ENCODE measurements at places on chromosomes 16 and 17.
A peak's percentile ranks its signal among the peaks of the same experiment; 100 is the strongest.

DNA sequence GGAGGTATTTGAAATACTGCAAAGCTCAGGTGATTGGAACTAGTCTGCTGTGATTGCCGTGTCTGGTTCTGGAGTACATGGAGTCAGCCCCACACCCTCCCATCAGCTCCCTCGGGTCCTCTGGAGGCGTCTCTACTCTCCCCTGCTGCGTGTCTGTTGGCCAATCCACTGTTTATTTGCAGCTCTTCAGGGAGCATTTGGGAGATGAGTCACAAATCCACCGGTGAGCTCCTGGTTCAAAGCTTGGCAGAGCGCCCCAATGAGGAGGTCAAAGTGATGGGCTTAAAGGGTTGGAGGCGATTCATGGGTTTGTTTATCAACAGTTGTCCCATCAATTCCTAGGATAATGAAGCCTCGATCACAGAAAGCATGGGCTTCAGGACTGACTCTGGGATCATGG lies 14.6 kb downstream of the CALB2 start:
- H3K36me3 ChIP-seq = no peaks in the 10 kb centered on the region
- no peak overlapping the region for H3K27ac ChIP-seq
- no peaks in the 10 kb centered on the region for H3K4me1 ChIP-seq
- H3K4me3 ChIP-seq = no peak overlapping the region
- H3K27me3 ChIP-seq = no peaks in the 10 kb centered on the region

- no peak for DNase-seq
- H3K4me1 ChIP-seq = no peaks in the 10 kb centered on the region
- H3K36me3 ChIP-seq = no peaks in the 10 kb centered on the region
Measured at GRCh38 chr17:56074361-56074890, 78.8 kb upstream of the ANKFN1 start.

GRCh38 chr16:84999857-85000480 lies 11.4 kb downstream of the ZDHHC7 start:
- no peak overlapping the region for H3K27ac ChIP-seq
- H3K36me3 ChIP-seq = peaks cover 11% of the 10 kb centered on the region
- no peak for DNase-seq
- no peaks in the 10 kb centered on the region for H3K4me1 ChIP-seq

GRCh38 chr16:80081846-80082245 lies 458.9 kb upstream of the DYNLRB2 start:
- H3K4me1 ChIP-seq = no peaks in the 10 kb centered on the region
- no peak overlapping the region for H3K27ac ChIP-seq
- DNase-seq = no peak
- no peak overlapping the region for H3K4me3 ChIP-seq

DNA sequence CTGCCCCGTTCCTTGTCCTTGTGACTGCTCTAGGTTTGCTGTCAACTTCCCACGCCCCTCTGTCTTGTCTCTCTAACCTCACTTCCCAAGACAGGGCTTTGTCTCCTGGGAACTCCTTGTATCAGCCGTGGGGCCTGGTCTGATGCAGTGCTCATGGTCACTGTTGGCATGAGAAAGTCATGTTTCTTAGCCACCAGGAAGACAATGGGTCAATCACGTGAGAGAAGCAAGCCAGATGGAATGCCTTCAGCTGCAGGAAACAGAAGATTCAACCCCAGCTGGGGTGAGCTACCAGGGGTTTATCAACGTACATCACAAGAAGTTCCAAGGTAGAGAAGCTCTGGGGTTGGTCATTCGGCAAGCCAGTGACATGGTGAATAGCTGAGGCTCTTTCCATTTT lies 116.6 kb downstream of the IRF8 start:
- H3K4me1 ChIP-seq = no peaks in the 10 kb centered on the region
- no peak overlapping the region for H3K4me3 ChIP-seq
- no peak for DNase-seq
- H3K27me3 ChIP-seq = no peaks in the 10 kb centered on the region
- peaks cover 10% of the 10 kb centered on the region for H3K36me3 ChIP-seq

DNA sequence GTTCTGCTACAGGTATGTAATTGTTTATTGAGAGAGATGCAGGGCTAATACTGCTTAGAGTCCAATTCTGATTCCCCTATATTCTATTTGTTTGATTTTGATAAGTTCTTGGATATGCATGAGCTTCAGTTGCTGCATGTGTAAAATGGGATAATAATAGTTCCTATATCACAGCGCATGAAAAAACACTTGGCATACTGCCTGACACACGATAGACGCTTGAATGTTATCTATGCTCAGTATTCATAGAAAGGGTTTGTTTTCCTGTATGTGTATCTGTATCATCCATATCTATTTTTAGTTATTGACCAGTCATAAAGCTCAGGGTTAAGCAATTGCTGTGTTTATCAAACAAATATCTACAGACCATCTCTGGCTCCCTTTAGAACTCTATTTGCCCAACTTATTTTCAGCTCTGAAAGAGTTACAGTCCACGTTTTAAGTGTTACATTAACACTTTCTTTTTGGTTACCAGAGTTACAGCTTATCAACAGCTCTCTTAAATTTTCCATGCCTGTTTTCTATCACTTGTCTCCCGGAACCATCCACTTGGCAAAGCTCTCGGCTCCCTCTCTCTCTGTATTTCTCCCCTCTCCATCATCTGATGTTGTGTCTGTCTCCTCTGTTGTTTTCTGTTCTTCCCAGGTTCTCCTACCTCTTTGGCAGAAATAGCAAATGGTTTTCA lies 334.8 kb downstream of the CBLN1 start:
- no peak overlapping the region for H3K4me3 ChIP-seq
- DNase-seq = no peak
- H3K27me3 ChIP-seq = no peaks in the 10 kb centered on the region
- H3K36me3 ChIP-seq = 0 out of 2 replicates have a peak, but pooled peaks cover 2% of the 10 kb centered on the region

DNA sequence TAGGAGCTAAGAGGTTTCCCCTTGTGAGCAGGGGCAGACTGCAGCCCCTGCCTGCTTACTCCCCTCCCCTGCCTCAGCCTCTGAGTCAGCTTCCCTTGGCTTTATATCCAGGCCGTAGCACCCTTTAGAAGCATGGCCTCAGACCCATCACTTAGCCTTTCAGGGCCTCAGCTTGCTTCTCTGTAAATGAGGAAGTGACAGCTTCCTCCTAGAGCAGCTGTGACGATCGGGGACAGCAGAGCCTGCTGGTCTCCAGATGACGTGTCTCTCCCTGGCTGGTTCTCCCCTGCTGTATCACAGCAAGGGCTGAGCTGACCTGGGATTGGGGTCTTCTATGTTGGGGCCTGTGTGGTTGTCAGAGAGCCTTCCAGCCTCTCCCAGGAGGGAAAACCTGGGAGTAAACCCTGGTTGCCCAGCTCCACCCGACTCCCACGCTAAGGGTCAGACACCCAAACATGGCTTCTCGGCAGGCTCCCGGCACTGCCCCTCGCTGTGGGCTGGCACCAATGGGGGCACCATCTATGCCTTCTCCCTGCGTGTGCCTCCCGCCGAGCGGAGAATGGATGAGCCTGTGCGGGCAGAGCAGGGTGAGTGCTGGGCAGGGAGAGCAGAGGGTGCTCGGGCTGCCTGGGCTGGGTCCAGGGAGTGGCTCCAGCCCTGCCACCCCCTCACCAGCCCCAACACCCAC lies 16.3 kb upstream of the MYO15B start:
- DNase-seq = no peak
- peaks cover 4% of the 10 kb centered on the region for H3K36me3 ChIP-seq
- H3K27ac ChIP-seq = no peak overlapping the region

- H3K4me3 ChIP-seq = no peak overlapping the region
- no peaks in the 10 kb centered on the region for H3K27me3 ChIP-seq
- no peak overlapping the region for H3K27ac ChIP-seq
- no peaks in the 10 kb centered on the region for H3K36me3 ChIP-seq
- no peak for DNase-seq
Measured at GRCh38 chr16:13077816-13078215, 176.4 kb downstream of the SHISA9 start.

DNA sequence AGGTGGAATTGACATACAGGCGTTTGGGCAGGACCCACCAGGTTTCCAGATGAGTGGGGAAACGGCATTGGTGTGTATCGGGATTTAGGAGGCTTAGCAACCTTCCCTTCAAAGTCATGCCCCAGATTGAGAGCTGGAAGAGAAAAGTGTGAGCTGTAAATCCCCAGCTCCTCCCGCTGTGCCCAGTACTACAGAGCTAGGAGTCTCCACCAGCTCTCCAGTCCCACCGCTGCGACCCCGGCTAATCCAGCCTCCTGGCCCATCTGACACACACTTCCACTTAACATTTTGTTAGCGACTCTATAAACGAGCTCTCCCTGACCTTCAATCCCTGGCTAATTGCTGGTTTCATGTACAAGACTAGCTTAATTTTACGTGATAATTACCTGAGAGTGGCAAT lies 29.9 kb upstream of the LHX1 start:
- H3K36me3 ChIP-seq = no peaks in the 10 kb centered on the region
- H3K4me3 ChIP-seq = no peak overlapping the region
- no peak for DNase-seq
- H3K27ac ChIP-seq = no peak overlapping the region
- H3K4me1 ChIP-seq = no peaks in the 10 kb centered on the region

- DNase-seq = no peak
- 0 out of 3 replicates have a peak, but pooled peaks cover 2% of the 10 kb centered on the region for H3K36me3 ChIP-seq
- no peak overlapping the region for H3K27ac ChIP-seq
- H3K4me3 ChIP-seq = no peak overlapping the region
Measured at GRCh38 chr16:17944345-17944744, 392.2 kb downstream of the NPIPA8 start.

DNA sequence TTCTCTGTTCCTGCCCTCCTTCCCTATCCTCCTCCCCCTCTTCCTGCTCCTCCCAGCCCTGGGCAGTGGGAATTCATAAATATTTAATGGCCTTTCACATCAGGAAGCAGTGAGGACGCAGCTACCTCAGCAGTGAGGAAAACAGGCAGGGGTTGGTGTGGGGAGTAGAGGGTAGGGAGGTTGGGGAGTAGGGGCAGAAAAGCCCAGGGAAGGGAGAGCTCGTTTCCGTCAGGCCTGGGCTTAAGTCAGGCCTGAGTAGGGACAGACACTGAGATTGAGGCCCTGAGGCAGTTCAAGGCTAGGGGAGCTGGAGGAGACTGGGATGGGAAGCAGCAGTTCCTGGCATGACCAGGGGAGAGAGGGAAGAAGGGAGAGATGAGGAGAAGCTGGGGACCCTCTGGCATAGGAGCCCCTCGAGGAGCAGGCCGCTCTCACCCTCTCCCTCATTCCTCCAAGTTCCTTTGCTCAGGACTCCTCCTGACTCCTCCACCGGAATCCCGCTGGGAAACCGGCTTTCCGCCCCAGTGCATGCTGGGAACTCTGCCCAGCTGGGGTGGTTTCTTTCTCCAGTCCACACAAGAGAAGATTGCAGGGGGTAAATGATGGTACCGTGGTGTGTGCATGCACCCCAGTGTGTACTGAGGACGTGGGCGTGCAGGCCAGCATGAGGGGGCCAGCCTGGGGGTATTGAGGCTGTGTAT lies 6.2 kb downstream of the SAMD14 start:
- peak overlapping the region; percentile 69 for H3K4me3 ChIP-seq
- DNase-seq = peak; percentile 70

GRCh38 chr17:41492351-41492750 lies 2.6 kb upstream of the KRT36 start:
- H3K27me3 ChIP-seq = no peaks in the 10 kb centered on the region
- no peak overlapping the region for H3K27ac ChIP-seq
- DNase-seq = no peak
- H3K36me3 ChIP-seq = no peaks in the 10 kb centered on the region

DNA sequence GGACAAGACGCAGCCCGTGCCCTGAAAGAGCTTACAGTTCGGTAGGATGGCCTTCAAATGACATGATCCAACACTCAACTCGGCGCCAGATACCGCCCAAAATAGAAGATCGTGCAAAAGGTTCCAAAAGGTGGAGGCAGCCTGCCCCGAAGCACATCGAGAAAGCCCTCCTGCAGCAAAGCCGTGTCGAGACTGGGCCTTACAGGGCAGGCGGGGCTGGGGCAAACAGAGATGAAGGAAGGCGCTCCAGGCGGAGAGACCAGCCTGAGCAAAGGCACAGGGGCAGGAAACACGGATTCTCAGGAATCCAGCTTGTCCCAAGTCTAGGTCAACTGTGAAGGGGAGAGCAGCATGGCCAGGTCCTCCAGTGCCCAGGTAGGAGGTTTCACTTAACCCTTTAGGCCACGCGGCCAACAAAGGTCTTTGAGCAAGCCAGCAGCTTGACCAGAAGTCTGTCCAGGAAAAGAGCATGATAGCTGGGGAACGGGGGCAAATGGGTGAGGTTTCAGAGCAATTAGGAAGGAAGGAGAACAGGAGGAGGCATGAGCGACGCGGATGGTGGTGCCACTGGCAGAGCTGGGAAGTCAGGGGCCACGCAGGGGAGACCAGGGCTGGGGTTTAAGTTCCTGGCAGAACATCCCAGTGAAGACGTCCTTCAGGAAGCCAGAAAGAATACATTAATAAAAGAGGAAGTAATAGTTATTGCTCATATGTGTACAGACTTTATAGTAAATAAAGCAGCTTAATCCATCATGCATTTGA lies 21.2 kb upstream of the EIF1 start:
- H3K4me3 ChIP-seq = peak overlapping the region; percentile 73
- H3K4me1 ChIP-seq = no peaks in the 10 kb centered on the region
- no peak overlapping the region for H3K27ac ChIP-seq
- no peaks in the 10 kb centered on the region for H3K36me3 ChIP-seq

DNA sequence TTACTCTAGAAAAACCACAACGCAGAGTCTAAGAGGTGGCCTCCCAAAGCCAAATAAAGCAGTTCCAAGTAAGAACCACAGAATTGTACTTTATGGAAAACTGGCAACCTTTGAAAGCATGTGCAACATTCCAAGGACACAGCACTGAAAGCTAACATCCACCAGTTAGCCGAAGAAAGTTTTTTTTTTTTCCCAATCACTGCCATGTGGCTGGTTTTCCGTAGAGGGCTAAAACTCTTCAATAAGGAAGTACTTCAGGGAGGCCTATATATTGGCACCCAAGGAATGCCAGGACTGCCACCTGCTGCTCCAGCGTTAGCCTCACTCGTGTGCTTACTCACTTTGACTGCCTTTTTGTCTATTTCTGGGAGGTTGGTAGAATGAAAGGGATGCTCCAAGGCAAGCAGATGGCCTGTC lies 25.2 kb downstream of the CEP95 start:
- no peak for DNase-seq
- H3K4me3 ChIP-seq = no peak overlapping the region
- peaks cover 39% of the 10 kb centered on the region for H3K36me3 ChIP-seq
- no peaks in the 10 kb centered on the region for H3K4me1 ChIP-seq

DNA sequence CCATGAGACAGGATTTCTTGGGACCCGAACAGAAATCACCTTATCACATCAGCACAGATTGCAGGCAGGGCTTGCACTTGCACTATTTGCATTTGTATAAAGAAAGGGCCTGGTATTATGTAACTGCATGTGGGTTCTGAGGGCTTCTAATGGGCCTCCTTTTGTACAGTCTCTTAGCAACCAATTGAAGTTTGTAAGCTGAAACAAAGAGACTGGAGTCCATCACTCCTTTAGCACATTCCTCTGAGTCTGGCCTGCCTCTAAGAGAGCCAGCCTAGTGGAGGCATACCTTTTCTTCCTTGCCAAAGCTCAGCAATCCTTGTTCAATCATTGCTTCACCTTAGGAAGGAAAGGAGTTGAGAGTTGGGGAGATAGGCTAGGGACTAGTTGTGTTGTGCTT lies 387.1 kb downstream of the XYLT1 start:
- DNase-seq = peak; percentile 75
- H3K4me1 ChIP-seq = peaks cover 16% of the 10 kb centered on the region
- H3K36me3 ChIP-seq = peaks cover 9% of the 10 kb centered on the region
- no peaks in the 10 kb centered on the region for H3K27me3 ChIP-seq
- peak overlapping the region; percentile 32 for H3K4me3 ChIP-seq
